ENCODE measurements at places on chromosomes 12 and 14. TPM values are rescaled to one million over a fixed set of nuclear protein-coding genes. Genes with fewer than 3 reads are reported as not detected.

The CLEC4C gene
- not detected for total RNA-seq

DNA sequence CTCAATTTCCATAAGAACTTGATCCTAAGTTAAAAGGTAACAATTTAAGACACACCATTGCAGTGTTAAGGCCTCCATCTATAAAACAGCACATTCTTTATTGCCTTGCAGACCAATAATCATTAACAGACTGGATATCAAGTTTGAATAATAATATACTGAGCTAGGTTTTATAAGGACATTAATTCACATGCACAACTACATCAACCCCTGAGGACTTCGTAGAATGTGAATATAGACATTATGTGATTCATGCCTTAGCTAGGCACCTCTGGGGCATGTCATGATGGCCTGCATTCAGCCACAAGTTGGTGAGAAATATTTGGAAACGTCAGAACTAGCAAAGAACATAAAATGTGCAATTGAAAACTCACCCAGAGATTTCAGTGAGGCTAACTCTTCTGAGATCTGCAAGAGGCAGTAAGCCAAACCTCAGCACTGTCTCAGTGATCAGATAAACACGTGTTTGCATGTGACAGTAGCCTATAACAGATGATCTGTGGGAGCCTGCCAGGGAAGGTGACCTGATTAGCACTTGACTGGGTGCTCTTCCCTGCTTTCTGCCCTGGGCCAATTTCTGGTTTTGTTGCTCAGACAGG lies 492.2 kb downstream of the FLRT2 start:
- no peak for DNase-seq

The GPRC5D gene
- total RNA-seq, result not detected

The NDUFA12 gene
- 109 TPM for total RNA-seq

- DNase-seq, result no peak
These were observed 318.4 kb downstream of the RAD51B start for GRCh38 chr14:68137704-68138619.

DNA sequence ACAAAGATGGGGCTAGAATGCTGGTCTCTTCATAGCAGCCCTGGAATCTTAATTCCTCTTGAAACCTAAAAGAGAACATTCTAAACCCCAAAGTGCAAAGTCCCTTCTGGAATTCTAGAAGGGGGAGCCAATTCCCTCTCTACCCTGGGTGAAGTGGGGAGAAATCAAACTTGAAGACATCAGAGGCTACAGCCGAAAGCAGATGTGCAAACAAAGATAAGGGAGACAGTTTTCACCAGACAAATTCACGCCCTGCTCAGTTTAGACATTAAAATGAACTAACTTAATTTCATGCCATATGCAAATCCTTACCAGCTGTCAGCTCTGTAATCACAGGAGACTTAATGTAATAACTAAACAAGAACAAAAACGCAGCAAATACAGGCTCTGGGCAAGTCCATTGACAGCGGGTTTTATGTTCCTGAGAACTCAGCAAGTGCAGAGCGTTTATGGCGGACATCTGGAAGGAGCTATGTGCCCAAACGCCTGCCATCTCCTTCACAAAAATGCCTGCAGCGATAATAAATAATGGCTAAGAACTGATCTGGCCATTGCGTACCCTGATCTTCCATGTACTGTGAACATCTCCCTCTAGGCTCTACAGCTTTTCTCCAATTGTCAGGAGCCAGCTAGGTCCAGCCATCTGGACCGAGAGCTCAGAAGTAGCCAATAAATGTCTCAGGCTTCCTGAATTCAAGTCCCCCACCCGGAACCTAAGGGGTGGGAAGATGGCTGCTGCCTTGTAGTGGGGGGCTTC lies 19.1 kb upstream of the FICD start:
- no peak for DNase-seq

- DNase-seq, result no peak
These were observed 83.8 kb upstream of the METAP2 start for GRCh38 chr12:95390192-95390591.

- no peak for DNase-seq
These were observed 135.5 kb upstream of the SFSWAP start for GRCh38 chr12:131575371-131575770.

The VAMP1 gene
- 5.6 TPM for total RNA-seq

The DUSP16 gene
- 29.6 TPM for total RNA-seq

The CALCOCO1 gene
- total RNA-seq, result 262 TPM

The TIGAR gene
- 5.8 TPM for total RNA-seq

The ANO4 gene
- 1.0 TPM for total RNA-seq

- no peak for DNase-seq
These were observed 101.3 kb downstream of the CACNA1C start for GRCh38 chr12:2154050-2154449.

DNA sequence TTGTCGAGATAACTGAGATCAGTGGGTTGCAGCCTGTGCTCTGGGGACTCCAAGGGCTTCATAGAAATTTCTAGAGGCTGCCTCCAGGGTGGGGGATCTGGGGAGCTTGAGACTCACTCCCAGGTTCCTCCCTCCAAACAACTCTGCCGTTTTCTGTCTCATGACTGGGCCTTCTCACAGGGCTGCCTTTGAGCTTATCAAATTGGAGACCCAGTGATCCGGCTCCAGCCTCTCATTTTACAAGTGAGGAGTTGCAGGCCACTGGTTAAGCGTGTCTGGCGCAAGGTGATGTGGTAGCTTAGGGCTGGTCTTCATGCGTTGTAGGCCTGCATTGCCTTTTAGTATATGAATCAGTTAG lies 85.8 kb downstream of the SLC25A47 start:
- DNase-seq, result no peak

- DNase-seq, result no peak
These were observed 17.4 kb downstream of the GNG2 start for GRCh38 chr14:51877810-51878209.

GRCh38 chr12:24996102-24996797 lies 47.3 kb upstream of the BCAT1 start:
- DNase-seq, result no peak

- DNase-seq, result no peak
These were observed 8.7 kb downstream of the DRAM1 start for GRCh38 chr12:101885912-101886561.

DNA sequence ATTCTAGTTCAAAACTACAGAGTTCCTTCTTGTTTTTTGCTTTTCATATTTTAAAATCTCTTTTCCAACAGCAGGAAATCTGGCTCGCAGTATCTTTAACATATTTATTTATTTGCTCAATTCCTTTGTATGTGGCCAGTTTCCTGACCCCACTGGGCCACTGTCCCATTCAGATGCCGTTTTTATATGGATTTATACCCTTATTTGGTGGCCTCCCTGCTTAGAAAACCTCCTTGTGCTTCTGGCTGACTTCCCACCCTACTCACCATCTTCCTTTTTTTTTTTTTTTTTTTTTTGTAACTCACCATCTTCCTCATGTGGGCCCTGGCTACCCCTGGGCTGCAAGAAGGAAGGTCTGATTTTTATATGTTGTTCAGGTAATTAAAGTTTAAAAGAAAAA lies 53.9 kb downstream of the TTLL5 start:
- DNase-seq, result no peak

DNA sequence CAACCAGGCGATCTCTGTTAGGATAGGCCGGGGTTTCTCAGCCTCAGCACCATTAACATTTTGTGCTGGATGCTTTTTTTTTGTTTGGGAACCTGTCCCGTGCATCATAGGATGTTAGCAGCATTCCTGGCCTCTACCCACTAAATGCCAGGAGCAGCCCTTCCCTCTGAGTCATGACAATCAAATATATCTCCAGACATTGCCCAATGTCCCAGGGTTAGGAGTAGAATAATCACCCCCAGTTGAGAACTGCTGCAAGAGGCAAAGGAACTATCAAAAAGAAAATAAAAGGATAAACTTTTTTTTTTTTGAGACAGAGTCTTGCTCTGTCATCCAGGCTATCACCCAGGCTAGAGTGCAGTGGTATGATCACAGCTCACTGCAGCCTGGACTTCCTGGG lies 76.0 kb downstream of the ACACB start:
- DNase-seq, result no peak

DNA sequence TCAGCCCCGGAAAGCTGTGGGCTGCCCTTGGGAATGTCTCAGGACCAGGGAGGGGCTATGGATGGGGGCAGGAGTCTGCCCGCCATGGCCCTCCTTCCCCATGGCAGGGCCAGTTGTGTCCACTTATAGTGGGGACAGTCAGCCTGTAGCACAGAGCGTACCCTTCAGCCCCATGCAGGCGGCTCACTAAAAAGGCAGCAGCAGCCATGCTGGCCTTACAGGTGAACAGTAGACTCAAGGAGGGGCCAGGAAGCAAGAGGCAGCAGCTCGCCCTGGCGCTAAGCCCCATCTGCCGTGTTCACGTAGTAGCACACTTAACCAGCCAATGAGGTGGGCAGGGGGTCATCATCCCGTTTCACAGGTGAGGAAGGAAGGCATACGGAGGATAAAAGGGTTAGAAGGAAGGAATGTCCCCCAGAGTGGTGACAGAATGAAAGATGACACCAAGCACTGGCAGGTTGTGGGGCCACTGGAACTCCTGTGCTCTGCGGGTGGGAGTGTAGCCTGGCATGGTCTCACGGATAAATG lies 52.7 kb downstream of the FAM222A start:
- no peak for DNase-seq

GRCh38 chr12:81347404-81347803 lies 269.5 kb downstream of the ACSS3 start:
- DNase-seq, result no peak

DNA sequence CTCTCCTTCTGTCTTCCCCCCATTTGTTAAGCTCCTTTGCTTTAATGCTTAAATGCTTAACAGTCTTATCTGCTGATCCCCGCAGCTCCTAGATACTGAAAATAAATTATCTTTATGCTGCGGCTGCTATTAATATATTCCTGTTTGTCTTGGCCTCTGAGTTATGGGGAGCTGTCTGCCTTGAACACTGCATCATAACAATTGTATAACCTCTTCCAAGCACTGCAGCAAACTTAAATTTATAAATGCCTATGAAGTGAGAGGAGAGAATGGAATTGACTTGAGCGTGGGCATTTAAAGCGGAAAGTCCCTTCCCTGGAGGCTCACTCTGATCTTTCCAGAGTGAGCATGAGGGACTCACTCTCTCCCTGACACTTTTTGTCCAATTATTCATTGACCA lies 23.1 kb upstream of the DCP1B start:
- DNase-seq, result no peak

The BLOC1S1 gene
- total RNA-seq, result 247 TPM

DNA sequence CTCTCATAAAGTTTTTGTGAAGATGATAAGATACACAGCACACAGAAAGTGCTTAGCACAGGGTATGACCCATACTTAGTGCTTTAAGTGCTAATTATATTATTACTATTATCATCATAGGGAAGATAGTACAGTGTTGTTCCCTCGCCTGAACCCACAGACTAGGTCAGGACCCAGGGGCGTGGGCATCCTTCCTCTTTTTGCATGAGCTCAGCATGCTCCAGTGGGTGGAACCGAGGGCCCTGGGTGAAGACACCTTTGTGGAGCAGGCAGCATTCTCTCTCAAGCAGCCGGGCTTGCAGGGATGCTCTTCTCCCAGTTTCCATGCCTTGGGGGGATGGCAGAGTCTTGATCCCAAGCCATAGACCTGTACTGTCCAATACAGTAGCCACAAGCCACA lies 34.8 kb downstream of the CRACR2A start:
- DNase-seq, result no peak

The ADCK1 gene
- 5.0 TPM for total RNA-seq

DNA sequence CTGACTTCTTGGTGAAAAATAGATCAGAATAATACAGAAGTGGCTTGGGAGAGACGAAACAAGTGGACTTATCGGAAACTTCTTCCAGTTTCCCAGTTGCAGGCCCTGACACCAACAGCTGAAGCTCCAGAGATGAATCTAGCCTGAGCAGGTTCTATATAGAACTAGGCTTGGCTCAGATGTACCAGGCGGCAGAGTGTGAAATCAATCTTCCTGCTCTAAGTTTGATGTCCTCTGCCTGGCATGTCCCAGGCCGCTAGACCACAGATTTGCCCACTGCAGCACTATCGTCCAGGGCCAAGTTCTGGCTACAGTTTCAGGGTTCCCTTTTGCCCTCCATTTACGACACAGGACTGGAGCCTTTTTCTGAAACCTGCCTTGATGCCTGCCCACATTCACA lies 91.3 kb upstream of the PLEKHA5 start:
- no peak for DNase-seq

DNA sequence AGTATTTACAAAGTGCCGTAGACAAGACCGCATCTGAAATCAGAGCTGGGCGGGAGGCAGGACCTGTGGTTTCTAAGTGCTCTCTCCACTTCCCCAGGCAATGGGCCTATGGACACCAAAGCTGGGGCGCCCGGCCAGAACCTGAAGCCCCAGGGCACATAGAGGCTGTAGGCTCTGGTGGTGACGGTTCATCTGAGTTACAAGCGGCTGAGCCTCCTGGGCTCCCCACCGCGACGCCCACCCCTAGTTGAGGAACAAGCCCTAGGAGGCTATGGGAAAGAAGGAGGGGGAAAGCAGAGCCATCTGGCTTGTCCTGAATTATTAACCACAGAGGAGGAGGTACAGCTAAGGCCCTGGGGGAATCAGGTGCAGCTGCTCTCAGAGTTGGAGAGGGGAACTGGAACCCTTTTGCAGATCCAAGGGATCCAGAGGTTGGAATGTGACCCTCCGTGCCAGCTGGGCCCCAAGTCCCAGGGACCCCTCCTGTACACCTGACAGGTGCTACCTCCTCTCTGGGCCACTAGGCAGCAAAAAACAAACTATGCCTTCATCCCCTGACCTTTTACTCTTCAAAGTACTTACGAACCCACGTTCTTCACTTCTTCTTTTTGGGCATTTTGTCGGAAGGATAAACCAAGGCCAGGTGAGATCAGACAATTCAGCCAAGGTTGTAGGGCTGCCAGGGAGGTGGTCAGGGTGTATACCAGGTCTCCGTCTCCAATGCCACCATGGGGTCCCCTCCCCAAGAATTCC lies 77.2 kb downstream of the ARL6IP4 start:
- no peak for DNase-seq

DNA sequence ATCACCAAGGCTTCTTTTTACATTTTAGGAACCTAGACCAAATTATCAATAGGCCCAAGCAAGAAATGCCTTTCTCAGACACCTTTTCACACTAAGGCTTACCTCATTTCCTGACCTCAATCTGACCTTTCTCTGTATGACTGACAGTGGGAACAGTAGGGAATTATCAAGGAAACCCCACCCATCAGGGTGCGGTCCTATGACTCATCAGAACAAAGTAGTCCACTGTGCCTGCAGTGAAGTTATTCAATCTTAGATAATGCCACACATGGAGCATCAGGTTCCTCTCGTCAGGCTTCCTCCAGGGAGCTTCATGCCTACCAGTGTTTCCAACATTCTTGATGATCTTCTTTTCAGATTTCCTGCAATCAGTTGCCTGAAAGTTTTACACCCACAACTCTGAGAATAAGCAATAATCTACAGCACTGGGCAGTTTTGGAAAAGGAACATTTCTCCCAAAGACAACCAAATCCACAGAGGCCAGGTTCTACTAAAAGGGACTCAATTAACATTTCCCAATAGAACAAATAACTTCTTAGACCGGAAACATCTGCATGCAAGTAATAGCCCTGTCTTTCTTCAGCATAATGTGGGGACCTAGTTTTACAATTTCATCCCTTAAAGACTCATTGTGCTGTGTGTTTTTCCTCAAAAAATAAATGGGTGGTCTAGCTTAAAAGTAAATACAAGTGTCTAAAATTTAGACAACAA lies 35.9 kb upstream of the TMTC2 start:
- peak; percentile 28 for DNase-seq

The ZNF891 gene
- total RNA-seq, result 4.6 TPM

GRCh38 chr12:46299851-46300250 lies 31.0 kb upstream of the SLC38A1 start:
- DNase-seq, result no peak
